Kidney (tissue), 22 donors: ENCODE measurements at places on chromosomes 5 and 9. TPM values are rescaled to one million over a fixed set of nuclear protein-coding genes. Genes with fewer than 3 reads are reported as not detected.
A peak's percentile ranks its signal among the peaks of the same experiment; 100 is the strongest.

Gene COX7C
- 461 TPM for total RNA-seq

Gene PRR16
- 3.6 TPM for total RNA-seq

Gene CRB2
- 0.88 TPM for total RNA-seq

Gene FABP6
- not detected for total RNA-seq

- DNase-seq: no peak
Measured at GRCh38 chr5:93006915-93007314, 574.1 kb downstream of the NR2F1-AS1 start.

DNA sequence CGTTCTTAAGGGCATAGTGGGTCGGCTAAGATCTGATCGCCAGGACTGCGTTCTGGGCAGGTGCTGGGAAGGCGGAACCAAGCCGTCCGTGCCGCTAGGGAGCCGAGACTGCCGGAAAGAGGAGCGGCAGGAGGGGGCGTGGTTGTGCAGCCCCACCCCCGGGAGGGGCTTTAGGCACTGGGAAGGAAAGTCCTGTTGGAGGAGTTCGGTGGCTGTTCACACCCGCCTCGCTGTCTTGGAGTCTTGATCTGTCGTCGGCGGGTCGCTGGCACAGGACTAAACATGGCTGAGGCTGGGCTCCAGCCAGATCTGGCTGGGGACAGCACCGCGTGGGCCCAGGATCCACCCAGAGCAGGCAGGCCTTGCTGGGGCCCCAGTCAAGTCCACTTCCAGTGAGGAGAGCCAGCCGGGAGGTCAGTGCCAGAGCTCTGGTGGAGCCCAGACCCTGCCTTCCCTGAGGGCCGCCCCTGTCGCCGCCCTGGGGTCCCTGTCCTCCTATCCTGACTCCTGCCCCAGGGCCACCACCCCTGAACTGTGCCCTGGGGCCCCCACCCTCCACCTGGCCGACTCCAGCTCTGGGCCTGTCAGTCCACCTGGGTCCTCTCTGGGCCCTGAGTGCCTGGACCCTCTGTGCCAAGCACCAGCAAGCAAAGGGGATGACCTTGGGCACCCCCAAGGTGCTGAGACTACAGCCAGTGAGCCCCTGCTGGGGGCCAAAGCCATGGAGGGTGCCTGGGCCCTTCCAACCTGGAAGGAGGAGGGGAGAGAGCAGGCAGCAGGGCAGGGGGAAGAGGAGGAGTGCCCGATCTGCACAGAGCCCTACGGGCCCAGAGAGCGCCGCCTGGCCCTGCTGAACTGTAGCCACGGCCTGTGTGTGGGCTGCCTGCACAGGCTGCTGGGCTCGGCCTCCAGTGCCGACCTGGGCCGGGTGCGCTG, 4.5 kb downstream of the RNF208 start:
- DNase-seq: peak; percentile 66

DNA sequence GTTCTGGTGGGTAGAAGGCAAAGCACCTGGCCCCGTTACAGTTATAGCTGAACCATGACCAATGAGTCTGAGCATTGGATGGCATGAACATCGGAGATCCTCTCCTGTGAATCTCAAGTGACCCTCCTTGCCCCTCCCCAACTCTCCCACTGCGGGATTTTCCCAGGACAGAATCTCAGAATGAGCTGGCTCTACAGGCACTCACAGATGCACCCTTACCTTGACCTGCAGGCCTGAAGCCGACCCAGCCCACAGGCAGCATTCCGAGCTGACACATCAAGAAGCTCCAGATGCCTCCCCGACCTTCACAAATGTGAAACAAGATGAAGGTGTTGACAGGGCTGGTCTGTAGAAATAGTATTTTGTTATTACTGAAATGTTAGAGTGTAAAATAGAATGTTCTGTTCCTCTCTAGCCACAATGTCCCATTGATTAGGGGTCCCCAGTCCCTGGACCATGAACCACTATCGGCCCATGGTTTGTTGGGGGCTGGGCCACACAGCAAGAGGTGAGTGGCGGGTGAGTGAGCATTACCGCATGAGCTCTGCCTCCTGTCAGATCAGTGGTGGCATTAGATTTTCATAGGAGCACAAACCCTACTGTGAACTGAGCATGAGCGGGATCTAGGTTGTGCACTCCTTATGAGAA, 263.4 kb downstream of the AUH start:
- no peak for DNase-seq

DNA sequence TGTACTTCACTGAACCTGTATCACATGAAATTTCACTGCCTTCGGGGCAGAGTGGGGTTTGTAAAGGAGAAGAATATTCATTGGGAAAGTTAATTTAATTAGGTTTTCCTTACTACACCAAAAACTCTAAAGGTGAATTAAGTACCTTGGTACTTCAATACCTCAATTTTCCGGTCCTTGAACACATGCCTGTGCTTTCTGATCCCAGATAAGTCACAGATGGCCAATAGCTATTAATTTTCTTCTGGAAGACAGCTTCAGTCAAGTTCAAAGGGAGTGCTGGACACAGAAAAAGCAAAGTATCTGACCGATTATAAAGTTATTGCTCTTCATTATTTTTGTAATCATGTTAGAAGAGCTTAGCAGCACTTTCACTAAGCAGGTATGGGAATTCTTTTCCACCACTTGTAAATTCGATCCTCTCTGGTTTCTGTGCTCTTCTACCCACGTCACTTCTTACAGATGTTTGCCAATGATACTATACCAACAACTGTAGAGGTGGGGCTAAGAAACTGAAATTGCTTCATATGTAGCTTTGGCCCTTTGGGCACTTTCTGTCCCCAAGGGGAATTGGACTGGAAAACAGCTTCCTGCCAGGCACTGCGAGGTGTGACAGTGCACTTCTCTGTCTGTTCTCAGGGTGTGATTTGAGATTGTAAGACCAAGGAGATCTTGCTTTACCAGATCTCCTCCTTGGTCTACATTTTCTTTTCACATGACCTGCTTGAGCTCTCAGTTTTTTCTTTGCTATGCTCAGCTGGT, 164.0 kb downstream of the CCDC192 start:
- DNase-seq: peak; percentile 54

DNA sequence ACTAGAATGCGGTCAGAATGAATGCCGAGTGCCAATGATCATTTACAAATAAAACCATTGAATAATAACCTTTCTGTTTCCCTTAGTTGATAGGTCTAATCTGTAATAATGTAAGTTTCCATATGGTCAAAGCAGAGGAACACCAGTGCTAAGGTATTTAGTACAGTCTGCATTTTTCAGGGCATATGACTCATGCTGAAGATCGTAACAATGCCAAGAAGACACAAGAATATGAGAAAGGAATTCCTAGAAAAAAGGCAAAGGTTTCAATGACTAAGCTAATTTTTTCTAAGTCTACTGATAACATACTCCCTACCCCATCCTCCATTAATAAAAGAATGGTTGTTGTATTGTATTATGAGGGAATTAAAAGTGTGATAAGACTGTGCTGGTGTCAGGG, 2.8 kb downstream of the OR1L8 start:
- DNase-seq: no peak

DNA sequence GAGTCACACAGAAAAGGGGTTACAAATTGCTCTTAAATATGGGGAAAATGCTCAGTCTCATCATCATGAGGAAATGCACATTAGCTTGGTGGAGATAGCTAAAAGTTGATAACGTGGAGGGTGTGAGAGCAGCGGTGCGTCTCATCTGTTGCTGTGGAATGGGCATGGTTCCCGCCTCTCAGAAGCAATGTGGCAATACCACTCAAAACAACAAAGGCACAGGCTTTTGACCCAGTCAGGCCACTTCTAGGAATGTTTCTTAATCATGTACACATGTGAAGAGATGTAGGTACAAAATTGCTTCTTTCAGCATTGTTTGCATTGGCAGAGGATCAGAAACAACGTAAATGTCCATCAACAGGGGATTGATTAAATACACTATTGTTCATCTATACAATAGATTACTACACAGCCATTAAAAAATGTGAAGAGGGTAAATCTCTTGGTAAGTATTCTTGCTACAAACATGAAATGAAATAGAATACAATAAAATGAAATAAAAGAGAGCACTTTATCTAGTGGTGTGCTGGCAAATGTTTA, 212.6 kb upstream of the MSX2 start:
- no peak for DNase-seq

DNA sequence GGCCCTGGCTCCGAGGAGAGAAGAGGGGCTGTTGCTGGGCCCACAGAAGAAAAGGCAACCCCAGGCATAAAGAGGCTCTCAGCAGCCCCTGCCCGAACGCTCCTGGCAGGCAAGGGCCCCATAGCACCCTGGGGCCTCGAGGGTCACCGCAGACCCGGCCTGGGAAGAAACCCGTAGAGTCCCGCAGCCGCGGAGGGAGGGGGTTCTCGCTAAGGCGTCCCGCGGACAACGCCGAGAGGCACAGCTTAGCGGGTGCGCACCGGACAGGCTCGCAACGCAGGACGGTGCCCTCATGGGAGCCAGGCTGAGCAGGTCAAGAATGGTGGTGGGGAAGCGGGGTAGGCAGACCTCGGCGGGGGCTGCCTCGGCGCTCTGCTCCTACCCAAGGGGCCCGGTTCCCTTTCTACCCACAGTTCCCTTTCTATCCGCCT, 6.7 kb downstream of the PITX1 start:
- no peak for DNase-seq

DNA sequence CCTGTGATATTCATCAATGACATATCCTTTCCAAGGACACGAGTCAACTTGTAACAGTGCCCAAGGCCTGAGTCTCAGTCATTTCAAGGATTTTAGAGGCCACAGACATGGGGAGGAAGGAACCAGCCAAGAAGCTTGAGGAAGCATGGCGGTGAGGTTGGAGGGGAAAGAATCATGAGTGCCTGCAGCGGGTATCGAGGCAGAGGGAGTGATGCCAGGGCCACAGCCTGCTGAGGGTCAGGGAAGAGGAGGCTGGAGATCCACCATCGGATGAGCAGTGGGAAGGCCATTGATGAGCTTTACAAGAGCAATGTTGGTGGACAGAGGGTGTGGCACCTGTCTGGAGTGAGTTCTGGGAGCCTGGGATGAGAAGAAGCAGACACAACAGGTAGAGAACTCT, 88.5 kb upstream of the IER5L start:
- no peak for DNase-seq

DNA sequence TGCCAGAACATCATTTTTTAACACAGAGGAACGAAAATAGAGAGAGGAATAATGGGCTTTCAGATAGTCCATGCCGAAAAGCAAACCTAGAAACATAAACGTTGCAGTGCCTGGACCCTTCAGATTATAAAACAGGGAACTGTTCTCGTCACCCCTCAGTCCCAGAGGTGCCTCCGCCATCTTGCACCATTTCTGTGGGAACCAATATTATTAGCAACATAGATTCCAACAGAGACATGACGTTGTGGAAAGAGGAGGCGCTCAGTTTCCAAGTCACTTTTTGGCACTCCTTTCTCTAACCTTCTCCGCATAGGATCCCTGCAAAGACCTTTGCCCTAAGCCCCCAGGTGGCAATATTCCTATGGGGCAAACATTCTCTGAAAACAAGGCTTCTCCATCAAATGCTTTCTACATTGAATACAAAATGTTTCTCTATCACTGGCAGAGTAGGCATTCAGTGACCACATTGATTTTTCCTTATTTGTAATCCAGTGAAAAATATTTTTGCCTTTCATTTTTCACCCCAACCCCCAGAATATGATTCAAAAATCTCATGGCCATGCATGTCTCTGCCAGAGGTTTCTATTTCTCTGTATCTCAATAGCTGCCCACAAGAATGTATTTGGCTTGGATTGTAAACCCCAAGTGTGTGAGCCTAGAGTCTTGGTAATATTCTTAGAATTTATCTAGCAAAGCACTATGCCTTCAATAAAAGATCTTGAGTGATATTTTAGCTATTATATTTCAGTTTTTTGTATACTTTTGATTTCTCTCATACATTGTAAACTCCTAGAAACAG, 500.8 kb upstream of the WWC1 start:
- no peak for DNase-seq

DNA sequence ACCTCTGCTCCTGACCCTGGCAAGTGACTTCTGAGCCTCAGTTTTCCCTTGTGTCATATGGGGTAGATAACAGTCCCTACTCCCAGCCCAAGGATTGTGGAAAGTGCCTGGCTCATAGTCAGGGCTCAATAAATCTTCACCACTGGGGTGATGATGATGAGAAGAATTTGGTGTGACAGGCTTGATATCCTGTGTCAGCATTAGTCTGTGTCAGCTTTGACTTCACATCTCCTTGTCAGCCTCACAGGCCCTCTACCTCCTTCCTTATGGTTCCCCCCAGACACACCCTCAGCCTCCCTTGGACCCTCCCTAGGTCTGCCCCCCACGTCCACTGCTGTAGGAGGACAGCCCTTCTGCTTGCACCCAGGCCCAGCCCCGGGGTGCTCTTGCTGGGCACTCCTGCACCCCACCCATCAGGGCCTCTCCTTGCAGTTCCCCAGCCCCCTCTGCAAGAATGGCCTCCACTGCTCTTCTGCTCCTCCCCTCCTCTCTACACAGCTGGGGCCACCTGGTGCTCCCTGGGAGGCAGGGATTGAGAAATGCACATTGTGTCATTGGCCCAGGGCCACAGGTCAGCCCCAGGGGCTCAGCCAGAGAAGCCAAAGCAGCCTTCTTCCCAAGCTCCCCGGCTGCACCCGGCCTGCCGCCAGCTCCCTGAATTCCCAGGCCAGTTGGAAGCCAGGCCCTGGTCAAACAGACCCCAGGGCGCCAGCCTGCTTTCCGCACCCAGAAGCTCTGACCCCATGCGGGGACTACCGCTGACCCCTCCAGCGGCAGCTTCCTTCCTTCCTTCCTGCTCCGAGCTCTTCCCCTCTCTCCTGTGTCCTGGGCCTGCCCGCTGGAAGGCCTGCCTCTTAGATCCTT, 7.7 kb downstream of the FGFR4 start:
- peak; percentile 69 for DNase-seq

GRCh38 chr9:80496901-80497556, 925.3 kb downstream of the TLE4 start:
- no peak for DNase-seq

DNA sequence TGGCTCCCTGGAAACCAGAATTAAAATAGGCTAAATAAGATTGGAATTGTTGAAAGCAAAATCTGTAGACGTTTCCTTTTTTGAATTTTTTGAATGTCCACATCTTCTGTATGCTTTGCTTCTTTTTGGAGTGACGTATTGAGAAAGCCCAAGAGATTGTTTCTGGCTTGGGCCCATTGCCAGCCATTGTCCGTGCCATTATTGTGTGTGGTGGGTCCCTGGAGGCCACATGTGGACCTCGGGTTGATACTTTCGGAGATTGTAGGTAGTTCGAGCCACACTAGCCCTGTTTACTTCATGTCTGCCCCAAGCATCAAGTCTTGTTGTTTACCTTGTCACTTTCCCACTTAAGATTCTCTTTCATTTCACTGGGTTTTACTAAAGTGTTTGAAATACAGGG, 106.0 kb downstream of the PALM2AKAP2 start:
- DNase-seq: no peak

DNA sequence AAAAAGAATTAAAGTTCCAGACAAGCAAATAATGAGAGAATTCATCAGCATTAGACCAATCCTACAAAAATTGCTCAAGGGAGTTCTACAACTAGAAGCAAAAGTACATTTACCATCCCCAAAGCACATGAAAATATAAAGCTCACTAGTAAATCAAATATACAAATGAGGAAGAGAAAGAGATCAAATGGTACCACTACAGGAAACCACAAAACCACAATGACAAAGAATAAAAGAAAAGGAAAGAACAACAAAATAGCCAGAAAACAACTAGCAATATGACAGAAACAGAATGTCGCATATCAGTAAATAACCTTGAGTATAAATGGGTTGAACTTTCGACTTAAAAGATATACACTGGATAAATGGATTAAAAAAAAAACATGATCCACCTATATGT, 739.0 kb downstream of the DTWD2 start:
- no peak for DNase-seq
